ENCODE measurements at places on chromosomes 11 and 22.
A peak's percentile ranks its signal among the peaks of the same experiment; 100 is the strongest.

GRCh38 chr22:47285981-47286380 lies 523.5 kb downstream of the TBC1D22A start:
- DNase-seq, result no peak

- DNase-seq, result no peak
Measured at GRCh38 chr22:25888399-25889054, 146.5 kb downstream of the MYO18B start.

GRCh38 chr11:116170526-116171120 lies 602.2 kb downstream of the BUD13 start:
- no peak for DNase-seq

DNA sequence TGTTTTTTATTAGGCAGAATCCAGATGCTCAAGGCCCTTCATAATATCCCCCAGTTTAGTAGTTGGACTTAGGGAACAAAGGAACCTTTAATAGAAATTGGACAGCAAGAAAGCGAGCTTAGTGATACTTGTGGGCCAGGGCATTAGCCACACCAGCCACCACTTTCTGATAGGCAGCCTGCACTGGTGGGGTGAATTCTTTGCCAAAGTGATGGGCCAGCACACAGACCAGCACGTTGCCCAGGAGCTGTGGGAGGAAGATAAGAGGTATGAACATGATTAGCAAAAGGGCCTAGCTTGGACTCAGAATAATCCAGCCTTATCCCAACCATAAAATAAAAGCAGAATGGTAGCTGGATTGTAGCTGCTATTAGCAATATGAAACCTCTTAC lies 1.4 kb downstream of the HBB start:
- DNase-seq, result no peak

- DNase-seq, result no peak
Measured at GRCh38 chr11:58867556-58867955, 23.1 kb upstream of the GLYATL2 start.

- DNase-seq, result no peak
Measured at GRCh38 chr22:38612217-38613006, 42.4 kb upstream of the DMC1 start.

DNA sequence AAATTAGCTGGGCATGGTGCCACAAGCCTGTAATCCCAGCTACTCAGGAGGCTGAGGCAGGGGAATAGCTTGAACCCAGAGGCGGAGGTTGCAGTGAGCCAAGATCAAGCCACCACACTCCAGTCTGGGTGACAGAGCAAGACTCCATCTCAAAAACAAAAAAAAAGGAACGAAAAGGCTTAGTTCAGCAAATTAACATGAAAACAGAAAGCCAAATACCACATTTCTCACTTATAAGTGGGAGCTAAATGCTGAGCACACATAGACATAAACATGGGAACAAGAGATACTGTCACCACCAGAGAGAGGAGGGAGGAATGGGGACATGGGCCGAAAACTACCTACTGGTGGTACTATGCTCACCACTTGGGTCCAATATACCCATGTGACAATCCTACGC lies 38.6 kb downstream of the SCGB1A1 start:
- no peak for DNase-seq

GRCh38 chr11:122755941-122756340 lies 82.4 kb upstream of the CRTAM start:
- DNase-seq, result no peak

DNA sequence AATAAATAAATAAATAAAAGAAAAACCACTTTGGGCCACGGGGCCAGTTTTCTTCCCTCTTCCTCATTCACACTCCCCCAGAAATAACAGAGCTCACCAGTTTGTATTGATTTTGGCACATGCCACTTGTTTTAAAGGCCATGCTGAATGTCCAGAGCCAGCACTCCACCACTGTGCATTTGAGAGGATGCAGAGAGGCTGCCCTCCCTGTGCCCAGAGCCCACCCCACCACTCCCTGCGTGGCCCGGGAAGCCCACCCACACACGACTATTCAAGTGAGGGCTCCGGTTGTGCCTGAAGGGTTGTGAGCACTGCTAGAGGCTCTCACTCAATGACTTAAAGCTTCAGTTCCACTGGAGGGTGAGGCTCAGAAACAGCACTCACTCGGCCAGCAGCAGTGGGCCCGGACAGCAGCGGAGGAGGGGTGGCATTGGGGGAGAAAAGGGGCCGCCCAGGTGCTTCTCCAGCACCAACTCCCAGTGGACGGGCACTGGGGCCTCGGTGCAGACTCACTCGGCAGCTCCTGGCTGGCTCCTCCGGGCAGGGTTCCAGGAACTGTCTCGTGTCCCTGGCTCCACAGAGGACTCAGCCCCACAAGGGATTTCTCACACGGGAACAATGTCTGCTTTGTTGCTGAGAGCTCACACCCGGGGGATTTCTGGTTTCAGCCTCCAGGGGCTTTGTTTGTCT lies 112.7 kb downstream of the SHANK2 start:
- no peak for DNase-seq

GRCh38 chr11:116960930-116961329 lies 123.5 kb upstream of the APOA1 start:
- no peak for DNase-seq

GRCh38 chr11:72233056-72233772 lies 8.6 kb downstream of the INPPL1 start:
- peak; percentile 9 for DNase-seq

DNA sequence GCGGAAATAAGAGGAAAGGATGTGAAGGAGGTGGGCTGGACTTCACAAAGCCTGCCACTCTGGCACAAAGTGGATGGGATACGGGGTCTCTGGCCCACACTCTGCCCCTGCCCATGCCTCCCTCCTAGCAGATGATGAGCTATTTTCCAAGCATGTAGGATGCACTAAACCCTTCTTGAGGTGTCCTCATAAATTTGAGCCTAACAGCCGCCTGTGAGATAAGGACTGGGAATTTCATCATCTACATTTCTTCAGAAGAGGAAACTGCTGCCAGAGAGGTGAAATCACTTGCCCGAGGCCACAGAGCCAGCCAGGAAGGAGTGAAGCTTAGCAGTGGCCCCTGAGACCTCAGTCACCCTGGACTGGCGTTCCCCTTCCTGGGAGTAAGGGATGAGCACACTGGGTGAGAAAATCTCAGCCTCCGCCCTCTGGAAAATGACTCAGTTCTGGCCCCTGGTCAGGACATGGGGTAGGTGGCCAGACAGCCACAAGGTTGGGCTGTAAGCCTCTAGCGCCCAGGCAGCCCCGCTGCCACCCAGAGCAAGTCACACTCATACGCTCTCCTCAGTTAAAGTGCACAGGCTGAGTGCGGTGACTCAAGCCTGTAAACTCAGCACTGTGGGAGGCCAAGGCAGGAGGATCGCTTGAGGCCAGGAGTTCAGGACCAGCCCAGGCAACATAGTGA lies 27.9 kb downstream of the MB start:
- DNase-seq, result no peak

GRCh38 chr11:107785401-107785800 lies 73.2 kb downstream of the SLC35F2 start:
- no peak for DNase-seq

- DNase-seq, result peak; percentile 12
Measured at GRCh38 chr11:114892381-114893197, 214.3 kb downstream of the NXPE2 start.

DNA sequence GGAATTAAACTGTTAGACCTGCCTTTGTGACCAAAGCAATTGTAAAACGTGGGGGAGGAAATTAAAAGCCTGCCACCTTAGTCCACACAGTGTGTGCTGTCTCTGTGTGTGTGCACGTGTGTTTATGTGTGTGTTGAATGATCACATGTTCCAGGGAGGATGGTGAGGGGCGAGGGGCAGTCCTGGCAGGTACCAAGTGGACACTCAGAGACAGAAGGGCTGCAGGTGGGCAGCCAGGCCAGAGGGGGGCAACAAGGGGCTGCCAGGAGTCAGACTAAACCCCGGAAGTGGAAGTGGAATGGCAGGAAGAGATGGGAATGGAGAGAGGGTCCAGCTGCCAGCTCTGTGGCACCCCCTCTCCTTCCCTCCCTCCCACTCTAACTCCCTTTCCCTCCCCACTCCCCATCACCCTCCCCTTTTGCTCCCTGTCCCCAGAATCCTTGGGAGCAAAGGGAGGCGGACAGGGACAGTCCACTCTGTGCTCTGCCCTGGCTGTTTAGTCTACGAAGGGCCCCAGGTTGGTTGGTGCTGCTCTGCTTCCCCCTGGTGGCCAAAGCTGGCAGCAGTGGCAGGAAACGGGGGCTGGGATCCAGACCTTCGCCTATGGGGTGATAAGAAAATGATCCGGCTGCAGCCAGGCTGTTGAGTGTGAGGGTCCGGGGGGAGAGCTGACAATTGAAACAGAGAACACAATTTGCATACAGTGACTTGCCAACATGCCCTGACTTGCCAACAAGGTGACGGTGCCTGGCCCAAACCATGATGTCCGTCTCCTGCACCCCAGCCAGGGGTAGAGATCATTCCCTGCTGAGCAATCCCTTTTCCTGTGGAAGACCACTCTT lies 24.4 kb downstream of the P2RY2 start:
- peak; percentile 87 for DNase-seq

DNA sequence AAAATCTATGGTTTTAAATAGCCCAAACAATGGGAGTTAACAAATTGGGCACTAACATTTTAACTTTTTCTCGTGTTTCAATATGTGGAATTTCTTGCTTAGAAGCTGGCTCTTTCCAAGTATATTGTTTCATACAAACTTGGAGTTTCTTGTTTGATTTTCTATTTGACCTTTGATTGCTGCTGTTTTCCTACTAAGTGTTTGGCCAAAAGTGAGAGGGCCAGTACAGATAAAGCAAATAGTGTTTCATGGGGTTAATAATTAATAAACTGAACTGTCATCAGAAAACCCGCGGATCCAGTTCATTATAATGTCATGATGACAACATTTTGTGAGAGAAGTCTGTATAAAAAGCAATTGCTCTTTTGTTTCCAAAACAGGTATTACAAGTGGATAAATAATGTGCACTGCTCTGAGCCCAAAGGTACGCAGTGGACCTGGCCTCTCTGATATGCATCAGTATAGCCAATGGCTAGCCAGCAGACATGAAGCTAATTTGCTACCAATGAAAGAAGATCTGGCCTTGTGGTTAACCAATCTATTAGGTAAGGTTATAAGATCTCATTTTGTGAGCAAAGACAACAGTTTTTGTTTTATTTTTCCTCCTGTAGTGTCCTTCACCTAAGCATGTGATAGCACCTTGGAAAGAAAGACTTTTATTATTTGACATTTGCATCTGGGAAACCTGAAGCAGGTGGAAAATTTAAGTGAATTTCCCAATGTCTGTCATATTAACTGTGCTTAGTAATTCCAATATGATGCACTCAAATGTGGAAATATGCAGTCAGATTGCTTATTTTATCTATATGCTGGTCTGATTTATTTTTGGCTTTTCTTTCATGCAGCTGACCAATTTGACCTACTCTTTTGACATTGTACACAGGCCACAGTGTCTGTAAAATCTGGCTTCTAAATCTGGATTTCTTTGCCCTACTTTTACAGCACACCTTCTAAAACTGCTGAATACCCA lies 8.3 kb downstream of the GAS2 start:
- DNase-seq, result no peak

GRCh38 chr11:110296226-110297075 lies at the start of gene RDX:
Gene RDX (minus strand): TSS chr11:110296614. CDS start chr11:110279692, 16,922 bp downstream.
- peak; percentile 97 for DNase-seq

GRCh38 chr22:38494498-38494897 lies 11.6 kb downstream of the DDX17 start:
- DNase-seq, result no peak

- DNase-seq, result no peak
Measured at GRCh38 chr22:45207981-45208664, 32.6 kb downstream of the KIAA0930 start.

Measured in GM13977 (cell line).